Aorta (tissue), 5 donors: ENCODE measurements at places on chromosomes 7 and 10. TPM values are rescaled to one million over a fixed set of nuclear protein-coding genes. Genes with fewer than 3 reads are reported as not detected.

GIMAP8 gene
- 20.0 TPM for total RNA-seq

GPER1 gene
- total RNA-seq, result 11.2 TPM

OPN4 gene
- 0.36 TPM for total RNA-seq

HOXA10 gene
- 1.5 TPM for total RNA-seq

STAG3 gene
- 1.5 TPM for total RNA-seq

CFAP70 gene
- 0.94 TPM for total RNA-seq

AGR3 gene
- total RNA-seq, result not detected

PHF14 gene
- total RNA-seq, result 51.8 TPM

NRCAM gene
- total RNA-seq, result 0.93 TPM

RSU1 gene
- total RNA-seq, result 130 TPM

MASTL gene
- 5.3 TPM for total RNA-seq

ECHS1 gene
- total RNA-seq, result 34.3 TPM

ANXA8 gene
- total RNA-seq, result not detected

CEP41 gene
- total RNA-seq, result 6.2 TPM

FGFBP3 gene
- 1.2 TPM for total RNA-seq

SKIDA1 gene
- total RNA-seq, result 1.4 TPM

PTPRZ1 gene
- total RNA-seq, result 2.2 TPM

MSMB gene
- not detected for total RNA-seq

GNAT3 gene
- not detected for total RNA-seq

ZSCAN25 gene
- total RNA-seq, result 22.5 TPM

ANXA8L1 gene
- total RNA-seq, result not detected

NUTM2E gene
- total RNA-seq, result not detected

COL1A2 gene
- 1,770 TPM for total RNA-seq

LIPN gene
- not detected for total RNA-seq

COPG2 gene
- total RNA-seq, result 9.7 TPM

C10orf62 gene
- 0.42 TPM for total RNA-seq

ENO4 gene
- total RNA-seq, result 0.51 TPM

MMRN2 gene
- 50.5 TPM for total RNA-seq

OR2A1 gene
- 0.39 TPM for total RNA-seq

CFAP43 gene
- total RNA-seq, result 0.27 TPM

TMEM270 gene
- total RNA-seq, result not detected

RAPGEF5 gene
- total RNA-seq, result 68.1 TPM

HMX2 gene
- not detected for total RNA-seq

COL28A1 gene
- 1.6 TPM for total RNA-seq

FAM20C gene
- 104 TPM for total RNA-seq

NRP1 gene
- 221 TPM for total RNA-seq

SDK1 gene
- 20.0 TPM for total RNA-seq

FKBP6 gene
- total RNA-seq, result not detected

KLF14 gene
- total RNA-seq, result 0.12 TPM

UCMA gene
- total RNA-seq, result not detected

PKD2L1 gene
- 1.1 TPM for total RNA-seq

UPK3B gene
- 1.7 TPM for total RNA-seq

MRLN gene
- 0.65 TPM for total RNA-seq
